ENCODE measurements at places on chromosomes 7 and 10.
A peak's percentile ranks its signal among the peaks of the same experiment; 100 is the strongest.

DNA sequence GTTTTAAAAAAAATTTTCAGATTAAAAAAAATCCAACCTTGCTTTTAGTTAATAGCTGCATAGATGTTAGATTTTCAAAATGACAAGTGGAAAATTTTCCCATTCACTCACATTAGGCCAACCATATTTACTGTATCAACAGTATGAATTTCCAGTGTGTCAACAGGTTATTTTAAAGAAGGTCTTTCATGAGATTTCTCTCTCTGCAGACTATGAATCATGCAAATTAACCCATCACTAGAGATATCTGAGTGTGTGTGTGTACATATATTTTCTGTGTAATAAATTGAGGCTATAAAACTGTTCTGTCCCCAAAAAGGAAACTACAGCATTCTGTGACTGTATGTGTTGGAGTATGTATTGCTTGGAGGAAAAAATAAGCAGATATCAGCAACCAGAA is 305.6 kb downstream of the ARL4A start:
- DNase-seq = no peak

- no peak for DNase-seq
These were observed 116.7 kb downstream of the SLC25A40 start for GRCh38 chr7:87759501-87759900.

DNA sequence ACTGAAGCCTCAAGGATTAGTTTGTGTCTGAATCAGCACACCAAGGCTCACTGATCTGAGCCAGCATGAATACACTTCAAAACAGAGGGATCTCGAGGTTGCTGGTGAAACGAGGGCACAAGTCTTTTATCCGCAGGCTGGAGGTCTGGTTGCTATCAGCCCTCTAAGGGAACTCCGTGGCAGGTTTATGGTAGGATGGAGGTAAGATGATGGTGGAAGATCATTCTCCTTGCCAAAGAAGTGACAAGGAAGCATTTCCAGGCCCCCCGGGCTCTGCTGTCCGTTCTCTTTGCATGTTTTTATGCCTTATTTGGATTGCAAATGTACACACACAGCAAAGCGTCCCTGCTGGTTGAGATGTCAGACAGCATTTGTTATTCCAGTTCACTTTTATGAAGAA is 268.3 kb downstream of the ARHGAP12 start:
- no peak for DNase-seq

GRCh38 chr7:95865716-95866371 is 93.5 kb downstream of the DYNC1I1 start:
- no peak for DNase-seq

- no peak for DNase-seq
These were observed 694.8 kb downstream of the KCNMA1 start for GRCh38 chr10:76942628-76943416.

DNA sequence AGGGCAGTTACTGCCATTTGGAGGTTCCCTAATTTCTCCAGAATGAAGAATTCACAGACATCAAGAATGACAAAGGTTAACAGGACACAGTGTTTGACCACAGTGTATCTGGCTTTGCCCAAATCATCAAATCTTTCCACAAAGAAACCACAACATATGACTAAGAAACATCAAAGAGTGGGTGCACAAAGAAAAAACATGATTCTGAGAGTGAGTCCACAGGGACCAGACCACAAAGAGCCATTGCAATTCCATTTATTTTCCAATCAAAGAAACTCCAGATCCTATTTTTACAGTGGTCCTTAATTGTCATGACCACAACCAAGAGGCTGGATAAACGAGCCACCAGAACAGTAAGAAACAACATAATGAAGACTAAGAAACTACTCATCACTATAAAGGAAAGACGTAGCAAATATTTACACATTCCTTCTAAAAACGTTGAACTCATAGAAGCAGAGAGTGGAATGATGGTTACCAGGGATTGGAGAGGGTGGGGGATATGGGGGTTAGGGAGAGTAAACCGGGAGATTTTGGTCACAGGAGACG is 286.5 kb downstream of the DOCK4 start:
- DNase-seq = no peak

DNA sequence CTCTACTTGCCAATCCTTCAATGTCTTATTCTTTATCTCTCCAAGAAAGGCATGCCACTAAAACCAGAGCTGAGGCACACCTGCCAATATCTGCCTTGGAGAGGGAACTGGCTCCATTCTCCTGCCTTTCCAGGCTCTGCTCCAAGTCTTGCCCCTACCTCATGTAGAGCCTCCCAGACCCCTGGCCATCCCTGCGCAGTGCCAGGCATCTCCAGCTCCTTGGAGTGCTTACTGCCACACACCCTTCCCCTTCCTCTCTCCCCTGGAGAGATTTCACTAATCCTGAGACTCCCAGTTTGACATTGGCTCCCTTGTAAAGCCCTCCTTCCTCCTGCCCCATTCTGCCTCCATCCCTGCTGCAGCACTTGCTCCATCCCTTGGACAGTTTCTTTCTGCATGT is 255.2 kb upstream of the ZMIZ1 start:
- no peak for DNase-seq

DNA sequence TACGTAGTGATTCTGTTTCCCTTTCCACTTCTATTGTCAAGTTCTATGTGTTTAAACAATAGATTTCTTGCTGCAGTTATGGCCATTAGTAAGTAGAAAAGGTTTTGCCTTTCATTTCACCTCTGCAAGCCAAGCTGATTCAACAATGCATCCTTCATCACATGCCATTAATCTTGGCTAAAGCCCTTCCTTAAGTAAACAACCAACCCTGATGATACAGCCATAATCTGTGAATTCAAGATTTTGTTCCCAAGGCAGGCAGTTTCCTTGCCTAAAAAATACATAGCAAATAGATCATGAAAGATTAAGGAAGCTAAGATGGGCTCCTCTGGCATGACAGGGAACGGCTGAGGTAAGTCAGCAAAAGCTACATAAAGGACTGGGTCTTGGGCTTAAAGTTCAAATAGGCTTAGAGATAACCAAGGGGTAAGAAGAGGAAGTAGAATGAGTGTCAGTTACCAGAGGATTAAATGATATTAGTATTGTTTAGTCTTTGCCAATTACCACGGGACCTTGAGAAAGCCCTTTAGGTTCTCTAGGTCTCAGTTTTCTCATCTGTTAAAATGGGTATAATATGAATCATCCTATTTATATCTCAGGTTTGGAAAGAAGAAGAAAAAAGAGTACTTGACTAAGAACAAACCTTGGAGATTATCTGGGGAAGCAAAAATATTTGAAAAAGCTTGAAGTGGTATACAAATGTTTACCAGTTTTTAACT is 35.9 kb upstream of the ANK3 start:
- peak; percentile 32 for DNase-seq

DNA sequence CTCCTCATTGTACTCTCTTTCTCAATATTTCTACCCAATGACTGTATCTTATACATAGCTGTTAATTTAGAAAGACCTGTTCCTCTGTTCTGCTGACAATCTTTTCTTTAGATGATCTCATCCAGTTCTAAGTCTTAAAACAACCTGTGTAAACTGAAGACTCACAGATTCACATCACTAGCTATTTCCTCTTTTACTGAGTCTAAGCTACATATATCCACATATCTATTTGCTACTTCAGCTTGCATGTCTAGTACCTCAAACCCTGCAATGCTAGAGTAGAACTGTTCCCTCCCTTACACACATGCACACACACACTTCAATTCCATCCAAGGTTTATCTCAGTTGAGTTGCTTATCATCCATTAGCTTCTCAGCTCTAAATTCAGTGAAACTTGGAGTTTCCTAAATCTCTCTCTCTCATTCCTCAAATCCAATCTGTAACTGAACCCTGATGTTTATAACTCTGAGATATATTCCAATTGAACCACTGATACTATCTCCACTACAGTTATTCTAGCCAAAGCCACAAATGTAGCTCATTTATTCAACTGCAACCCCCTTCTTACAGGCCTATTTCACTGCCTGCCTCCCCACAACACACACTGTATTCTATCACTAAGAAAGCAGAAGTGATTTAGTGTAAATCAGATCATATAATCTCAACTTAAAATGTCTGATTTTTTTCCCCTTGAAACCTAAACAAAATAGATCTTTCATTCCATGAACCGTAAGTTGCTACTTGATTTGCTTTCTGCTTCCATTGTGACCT is 1036.8 kb upstream of the POT1 start:
- no peak for DNase-seq

DNA sequence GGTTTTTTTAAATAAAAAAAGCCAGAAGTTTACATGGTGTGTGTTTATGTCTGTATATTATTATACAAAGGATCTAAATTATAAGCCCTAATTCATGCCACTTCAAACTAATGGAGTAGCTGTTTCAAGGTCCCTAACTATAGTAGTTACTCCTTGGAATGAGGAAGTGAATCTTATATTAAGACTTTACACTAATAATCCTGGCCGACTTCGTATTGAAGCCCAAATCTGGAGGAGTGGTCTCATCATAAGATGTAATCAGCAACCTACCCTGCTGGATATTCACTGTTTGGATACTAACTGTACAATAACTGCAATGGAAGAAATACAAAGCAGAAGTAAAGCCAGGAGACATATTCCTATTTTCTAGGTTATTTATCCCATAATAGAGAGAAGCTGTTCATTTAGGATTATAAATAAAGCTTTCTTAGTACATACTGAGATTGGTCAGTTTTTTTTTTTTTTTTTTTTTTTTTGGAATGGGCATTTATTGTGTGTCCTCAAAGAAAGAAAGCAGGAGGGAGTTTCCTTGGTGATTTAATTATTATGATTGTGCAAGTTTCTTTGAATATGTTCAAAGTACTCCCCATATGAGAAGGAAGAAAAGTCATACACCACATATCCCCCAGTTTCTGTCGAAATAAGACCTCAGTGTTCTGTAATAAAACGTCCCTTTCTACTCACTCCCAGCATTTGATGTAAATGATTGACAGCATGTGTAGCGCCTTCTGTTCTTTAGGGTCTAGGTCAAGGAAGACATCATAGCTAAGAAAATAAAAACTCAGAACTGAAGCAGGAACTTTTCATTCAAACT is 397.8 kb downstream of the EXOC4 start:
- no peak for DNase-seq

DNA sequence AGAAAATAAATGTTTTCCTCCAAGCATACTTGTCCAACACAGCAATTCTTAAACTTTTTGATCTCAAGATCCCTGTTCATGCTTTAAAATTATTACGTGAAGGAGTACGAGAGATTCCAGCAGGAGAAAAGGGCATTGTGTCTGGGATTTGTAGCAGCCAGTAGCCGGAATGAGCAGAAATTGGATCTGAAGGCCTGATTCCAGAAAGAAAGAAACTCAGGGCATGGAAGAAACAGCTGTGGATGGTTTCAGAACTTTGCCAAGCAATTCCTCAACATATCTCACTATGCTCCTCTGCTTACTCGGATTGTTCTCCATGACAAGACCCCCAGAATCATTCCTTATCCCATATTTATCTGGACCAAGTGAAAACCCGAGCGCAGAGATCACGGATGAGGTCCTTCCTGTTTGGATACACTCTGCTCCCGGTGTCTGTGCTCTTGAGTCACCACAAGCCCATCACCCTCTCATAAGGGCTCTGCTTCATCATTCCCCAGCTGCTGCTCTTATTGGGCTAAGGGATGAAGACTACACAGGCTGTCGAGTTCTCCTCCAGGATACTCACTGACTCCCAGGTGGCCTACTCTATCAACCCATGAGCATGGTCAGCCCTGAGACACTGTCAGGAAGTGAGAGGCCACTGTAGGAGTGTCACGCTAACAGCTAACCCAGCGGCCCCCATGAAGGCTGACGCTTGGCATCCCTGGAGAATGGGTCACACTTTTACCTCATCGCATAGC is 121.0 kb upstream of the LANCL2 start:
- no peak for DNase-seq

All from DMS153 (cell line).